T-helper 9 cell (primary cell): ENCODE measurements at places on chromosomes 16 and 17.

- no peak for DNase-seq
Measured at GRCh38 chr17:39612291-39612894, 4.7 kb upstream of the NEUROD2 start.

- no peak for DNase-seq
Measured at GRCh38 chr16:27404163-27404823, 2.3 kb downstream of the IL21R start.

GRCh38 chr17:76142585-76143041 is 1.6 kb upstream of the FOXJ1 start:
- DNase-seq = no peak

DNA sequence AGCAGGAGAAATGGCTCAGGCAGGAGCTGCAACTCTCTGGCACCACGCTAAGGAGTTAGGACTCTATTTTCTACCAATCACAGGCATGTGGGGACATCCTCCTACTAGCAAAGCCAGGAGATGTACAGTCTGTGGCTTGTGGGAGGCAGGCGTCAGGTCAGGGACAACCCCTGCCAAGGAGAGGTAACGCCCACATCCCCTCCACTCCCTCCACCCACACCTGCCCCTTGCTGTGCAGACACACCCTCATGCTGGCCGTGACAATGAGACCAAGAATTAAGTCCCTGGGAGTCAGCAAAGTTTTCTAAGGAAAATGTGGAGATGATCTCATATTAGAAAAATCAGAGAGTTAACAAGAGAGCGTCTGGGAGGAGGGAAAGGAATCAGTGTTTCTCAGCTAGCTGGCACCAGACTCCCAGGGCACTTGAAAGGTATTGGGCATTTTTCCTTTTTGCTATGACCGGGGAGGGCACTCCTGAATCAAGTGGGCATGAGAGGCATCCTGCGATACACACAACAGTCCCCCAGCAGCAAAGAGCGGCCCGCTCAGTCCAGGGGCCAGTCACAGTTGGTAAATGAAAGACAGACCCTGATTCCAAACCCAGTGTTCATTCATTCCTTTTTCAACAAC is 87.3 kb upstream of the RPL38 start:
- DNase-seq = no peak

DNA sequence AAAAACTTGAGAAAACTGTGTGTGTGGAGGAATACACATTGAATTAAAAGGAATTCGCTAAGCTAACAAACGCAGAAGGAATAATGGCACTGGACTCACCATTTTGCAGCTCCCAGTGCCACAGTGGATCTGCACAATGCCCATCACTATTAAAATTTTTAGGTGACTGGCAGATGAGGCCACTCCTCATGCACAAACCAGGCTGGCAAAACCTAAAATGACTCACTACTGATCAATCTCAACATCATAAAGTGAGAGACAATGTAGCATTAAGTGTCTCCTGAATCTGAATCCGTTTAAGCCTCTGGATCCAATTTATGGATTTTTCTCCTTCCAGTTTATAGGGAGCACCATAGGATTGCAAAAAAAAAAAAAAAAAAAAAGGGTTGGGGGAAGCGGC is 20.6 kb downstream of the MYH10 start:
- no peak for DNase-seq

GRCh38 chr17:17752821-17753321 is 71.6 kb downstream of the RAI1 start:
- no peak for DNase-seq

DNA sequence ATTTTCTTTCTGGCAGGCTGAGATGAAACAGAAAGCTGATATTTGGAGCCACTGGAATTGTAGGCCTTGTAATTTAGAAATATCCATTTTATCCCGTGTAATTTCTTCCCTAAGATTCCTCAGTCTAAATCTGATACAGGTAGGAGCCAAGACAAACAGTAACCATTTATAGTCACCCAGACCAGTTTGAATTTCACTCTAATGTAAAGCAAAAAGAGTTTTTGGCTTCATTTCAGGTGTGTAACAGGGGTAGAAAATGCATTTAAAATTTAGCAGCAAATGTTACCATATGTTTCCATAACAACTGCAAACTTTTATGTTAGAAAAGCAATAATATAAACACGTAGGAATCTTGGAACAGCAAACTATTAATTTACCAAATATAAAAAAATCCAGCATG is 249.4 kb downstream of the FTO start:
- no peak for DNase-seq

DNA sequence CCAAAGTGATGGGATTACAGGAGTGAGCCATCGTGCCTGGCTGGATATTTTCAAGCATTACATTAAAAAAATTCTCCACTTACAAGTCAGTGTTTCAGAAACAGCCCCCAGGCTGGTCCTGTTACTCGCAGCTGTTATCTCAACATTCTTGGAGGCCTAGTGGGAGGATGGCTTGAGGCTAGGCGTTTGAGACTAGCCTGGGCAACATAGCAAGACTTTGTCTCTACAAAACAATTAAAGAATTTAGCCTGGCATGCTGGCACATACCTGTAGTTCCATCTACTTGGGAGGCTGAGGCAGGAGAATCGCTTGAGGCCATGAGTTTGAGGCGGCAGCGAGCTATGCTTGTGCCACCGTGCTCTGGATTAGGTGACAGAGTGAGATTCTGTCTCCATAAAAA is 26.5 kb upstream of the SPNS3 start:
- no peak for DNase-seq

- no peak for DNase-seq
Measured at GRCh38 chr17:10429421-10430045, 7.8 kb upstream of the MYH8 start.
